Activated T-cell treated with anti-CD3 and anti-CD28 coated beads for 48 hours (primary cell): ENCODE measurements at places on chromosomes 2 and 18.

DNA sequence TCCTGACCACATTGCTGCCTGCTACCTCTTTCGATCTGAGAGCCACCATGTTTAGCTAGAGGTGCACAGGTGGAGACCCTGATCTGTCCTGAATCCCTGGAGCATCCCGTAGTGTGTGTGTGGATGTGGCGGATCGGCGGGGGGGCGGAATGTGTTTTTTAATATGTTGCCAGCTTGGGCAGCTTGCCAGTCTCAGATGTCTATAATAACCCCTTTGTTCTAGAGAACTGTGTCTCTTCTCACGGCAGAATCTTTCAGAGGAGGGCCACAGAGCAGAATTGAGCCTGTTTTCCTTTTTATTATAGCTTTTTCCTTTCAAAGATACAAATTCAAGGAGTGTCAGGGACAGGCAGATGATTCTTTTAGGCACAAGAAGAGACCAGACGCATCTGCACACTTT is 934.1 kb upstream of the KLHL29 start:
- no peak for DNase-seq

DNA sequence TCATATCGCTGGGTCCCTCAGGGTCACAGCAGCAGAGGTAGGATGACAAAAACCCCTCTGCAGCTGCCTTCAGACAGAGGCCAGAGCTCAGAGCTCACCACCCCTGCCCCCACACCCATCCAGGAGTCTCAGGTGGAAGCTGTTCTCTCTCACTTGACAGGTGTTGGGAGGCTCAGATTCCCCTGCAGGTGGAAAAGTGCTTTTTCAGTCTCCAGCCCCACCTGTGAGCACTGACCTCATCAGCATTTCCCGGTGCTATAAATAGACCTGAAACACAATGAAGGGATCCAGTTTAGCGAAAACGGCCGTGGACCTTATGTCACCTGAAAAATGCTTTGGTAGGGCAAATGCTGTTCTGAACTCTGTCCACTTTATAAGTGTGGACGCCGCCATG is 254.9 kb downstream of the NDUFA10 start:
- no peak for DNase-seq

- DNase-seq: no peak
These were observed 251.3 kb upstream of the EPAS1 start for GRCh38 chr2:46045888-46046287.

DNA sequence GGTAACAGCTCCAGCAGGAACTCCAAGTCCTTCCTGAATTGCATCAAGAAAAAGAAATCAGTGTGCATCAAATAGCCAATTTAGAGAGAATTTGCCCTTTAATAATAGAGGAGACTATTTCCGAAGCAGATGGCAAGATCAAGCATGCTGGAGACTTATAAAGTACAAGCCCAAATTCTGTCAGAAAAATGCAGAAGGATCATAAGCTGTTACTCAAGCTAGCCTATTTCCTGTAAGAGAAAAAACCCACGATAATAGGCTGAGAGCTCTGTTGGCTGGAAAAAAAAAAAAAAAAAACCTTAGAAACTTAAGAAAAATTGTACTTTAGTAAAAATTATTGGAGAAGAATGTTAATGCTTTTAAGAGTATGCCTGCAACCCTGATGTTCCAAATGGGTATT is 24.4 kb upstream of the ITM2C start:
- DNase-seq: no peak

GRCh38 chr2:126222278-126222677 is 433.7 kb upstream of the GYPC start:
- no peak for DNase-seq

DNA sequence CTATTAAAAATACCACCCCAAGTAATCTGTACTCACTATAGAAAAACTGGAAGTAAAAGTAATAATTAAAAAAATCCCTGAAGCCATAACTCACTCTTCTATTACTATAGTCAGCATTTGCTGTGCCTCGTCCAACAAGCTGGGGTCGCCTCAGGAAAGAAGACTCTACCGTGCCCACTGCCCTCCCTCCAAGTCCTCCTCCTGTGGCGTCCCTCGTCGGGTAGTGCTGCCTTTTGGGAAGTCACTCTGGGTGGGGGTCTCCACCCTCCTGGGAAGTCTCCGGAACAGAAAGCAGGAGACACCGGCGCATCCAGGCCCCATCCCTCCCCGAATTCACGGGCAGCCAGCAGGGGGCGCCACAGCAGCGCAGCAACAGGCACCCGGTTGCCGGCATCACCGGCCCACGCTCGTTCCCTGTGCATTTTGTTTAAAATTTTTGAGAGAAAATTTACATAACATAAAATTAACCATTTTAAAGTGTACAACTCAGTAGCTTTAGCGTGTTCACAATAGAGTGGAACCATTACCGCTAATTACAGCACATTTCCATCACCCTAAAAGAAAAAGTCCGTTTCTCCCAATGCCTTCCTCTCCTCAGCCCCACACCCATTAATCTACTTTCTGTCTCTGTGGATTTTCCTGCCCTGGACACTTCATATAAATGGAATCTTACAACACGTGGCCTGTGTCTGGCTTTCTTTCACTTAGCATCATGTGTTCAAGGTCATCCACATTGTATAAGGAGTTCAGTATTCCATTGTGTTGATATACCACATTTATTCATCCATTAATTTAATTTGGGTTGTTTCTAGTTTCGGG is 62.2 kb downstream of the ADNP2 start:
- DNase-seq: peak; percentile 55

DNA sequence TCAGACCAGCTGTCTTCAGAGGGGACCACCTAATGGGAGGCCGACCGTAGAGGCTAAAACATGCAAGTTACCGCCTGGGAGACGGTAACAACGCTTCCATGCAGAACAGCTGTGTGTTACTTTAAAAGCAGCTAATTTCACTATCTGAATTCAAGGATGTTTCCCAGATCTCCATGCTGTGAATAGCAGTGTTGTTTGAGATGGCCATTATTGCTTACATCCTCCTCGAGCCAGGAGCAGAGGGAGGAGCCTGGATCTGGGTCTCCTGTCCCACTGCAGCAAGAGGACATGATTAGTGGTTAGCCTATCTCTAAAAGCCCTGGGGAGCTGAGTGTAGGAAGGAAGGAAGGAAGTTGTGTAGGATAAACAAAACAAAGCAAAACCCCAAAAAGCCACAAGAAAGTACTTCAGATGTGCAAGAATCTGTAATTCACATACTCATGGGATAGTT is 50.9 kb downstream of the ACTR2 start:
- no peak for DNase-seq

DNA sequence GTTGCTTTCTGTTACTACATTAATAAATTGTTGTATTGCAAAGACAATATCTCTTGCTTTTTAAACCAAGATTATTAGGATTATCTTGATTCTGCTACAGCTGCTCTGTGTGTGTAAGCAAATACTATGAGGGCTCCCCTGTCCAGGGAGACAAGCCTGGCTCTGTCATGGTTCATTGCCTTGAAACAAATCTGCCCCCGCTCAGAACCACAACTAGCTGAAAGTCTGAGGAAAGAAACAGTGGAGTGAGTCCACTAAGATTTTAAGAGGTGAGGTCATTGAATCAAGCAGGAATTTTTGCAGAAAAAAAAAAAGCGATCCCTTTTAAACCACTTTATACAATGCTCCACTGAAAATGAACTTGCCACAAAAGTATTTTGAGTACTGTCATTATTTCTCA is 30.8 kb upstream of the LRRTM4 start:
- no peak for DNase-seq

GRCh38 chr2:120863661-120864320 is 128.1 kb downstream of the GLI2 start:
- no peak for DNase-seq

DNA sequence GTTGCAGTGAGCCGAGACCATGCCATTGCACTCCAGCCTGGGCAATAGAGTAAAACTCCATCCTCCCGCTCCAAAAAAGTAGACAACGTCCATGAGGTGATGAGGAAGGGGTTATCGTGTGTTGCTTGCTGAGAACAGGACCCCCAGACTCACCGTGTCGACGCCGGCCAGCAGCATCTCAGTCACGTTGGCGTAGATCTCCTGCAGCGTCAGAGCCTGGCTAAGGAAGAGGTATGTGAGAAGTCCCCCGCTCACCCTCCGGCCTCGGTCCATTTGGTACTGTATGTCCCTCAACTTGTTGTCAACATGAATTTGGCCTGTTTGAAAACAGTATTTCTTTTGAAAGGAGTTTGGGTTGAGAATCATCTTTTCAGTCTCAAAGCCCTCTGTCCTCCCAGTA is 20.9 kb downstream of the CYP27C1 start:
- no peak for DNase-seq

DNA sequence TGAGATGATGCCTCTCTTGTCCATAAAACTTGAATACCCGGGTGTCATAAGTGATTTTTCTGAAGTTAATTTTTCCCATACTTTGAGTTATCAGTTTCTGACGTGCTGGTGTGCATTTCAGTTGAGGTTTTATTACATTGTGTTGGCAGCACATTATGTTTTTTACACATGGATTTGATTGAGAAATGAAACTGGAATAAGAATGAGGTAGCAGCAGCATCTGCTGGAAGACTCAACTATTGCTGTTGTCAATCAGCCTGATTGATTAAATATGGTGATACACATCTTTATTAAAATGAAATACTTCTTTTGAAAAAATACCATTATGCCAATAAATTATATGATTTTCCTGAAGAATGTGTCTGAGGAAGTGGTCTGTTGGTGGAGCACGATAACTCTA is 60.5 kb downstream of the INSIG2 start:
- no peak for DNase-seq

DNA sequence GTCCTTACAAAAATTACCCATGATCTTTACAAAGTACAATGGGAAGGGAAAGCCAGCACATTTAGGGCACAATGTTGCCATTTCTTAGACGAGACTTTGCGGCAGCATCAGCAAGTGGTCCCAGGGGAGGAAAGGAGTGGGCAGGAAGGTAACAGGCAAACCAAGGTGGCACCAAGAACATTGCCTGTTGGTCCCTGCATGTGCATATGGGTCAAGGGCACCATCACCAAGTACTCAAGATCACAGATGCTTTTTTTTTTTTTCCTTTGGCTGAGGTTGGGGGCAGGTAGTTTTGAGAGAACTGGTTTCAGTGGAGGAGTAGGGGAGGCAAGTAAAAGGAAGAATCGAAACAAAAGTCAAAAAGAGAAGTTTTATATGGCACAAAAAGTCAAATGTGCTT is 752 bp upstream of the CYTIP start:
- no peak for DNase-seq

- no peak for DNase-seq
These were observed 203.9 kb downstream of the MTX2 start for GRCh38 chr2:176473177-176473576.

GRCh38 chr18:62878305-62878704 is 163.0 kb downstream of the PHLPP1 start:
- no peak for DNase-seq

DNA sequence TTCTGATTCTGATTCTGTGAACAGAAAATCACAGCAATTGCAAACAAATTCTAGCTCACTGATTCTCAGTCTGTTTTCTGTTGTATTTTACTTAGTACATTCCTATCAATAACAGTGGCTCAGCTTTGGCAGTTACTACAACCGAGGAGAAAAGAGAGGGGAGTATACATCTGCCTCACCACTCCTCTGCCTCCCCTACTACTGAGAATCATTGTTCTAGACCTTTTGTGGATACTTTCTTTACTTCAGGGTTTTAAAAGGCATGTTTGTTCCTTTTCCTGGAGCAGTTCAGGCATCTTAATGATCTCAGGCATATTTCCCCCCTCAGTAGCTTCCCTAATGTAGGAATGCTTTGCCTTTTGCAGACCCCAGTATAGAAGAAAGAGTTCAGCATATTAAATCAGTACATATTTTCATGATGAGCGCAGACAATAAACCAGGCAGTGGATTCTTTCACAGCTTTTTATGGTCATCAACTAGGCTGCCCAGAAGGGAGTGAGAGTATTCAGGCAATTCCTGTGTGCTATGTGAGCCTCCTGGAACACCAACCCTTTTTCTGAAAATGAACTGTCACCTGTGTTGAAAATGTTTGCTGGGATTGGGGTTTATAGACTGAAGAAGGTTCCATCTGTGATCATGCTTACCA is 10.3 kb downstream of the STAMBP start:
- DNase-seq: no peak

DNA sequence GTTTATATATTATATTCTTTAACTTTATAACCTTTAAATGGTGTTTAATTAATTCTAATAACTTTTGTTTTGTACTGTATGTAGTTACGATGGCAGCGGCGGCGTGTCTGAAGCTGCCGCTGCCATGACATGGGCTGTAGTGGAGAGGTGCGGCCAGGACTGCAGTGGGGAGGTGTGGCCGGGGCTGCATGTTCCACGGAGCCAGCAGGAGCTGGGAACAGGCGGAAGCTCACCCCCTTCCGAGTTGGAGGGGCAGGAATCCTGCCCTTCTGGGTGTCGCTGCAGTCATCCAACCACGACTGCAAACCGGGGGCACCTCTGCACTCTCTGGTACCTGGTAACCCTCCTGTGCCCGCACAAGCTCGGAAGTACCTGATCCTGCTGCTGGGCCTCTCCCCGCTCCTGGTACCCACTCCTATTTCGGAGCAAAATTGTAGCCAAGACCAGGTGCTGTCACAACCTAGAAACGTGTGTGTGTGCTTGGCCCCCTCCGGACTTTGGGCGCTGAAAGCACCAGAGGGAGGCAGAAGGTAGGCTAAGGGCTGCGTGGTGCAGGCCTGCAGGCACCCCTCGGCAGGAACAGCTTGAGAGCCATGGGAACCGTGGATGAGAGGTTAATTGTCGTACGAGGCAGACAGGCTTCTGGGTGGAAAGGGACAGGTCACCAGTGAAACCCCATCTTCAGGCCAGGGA is 1329.7 kb upstream of the SLC39A10 start:
- DNase-seq: no peak

- DNase-seq: no peak
These were observed 43.7 kb upstream of the DARS1 start for GRCh38 chr2:136029149-136029548.

- DNase-seq: no peak
These were observed 169.2 kb downstream of the TRIM43 start for GRCh38 chr2:95760806-95761525.

GRCh38 chr18:805755-806110 is 6.3 kb downstream of the YES1 start:
- no peak for DNase-seq

- no peak for DNase-seq
These were observed 443.7 kb upstream of the SPRED2 start for GRCh38 chr2:65876114-65876513.

- no peak for DNase-seq
These were observed 97.7 kb downstream of the CDCA7 start for GRCh38 chr2:173452416-173452815.

DNA sequence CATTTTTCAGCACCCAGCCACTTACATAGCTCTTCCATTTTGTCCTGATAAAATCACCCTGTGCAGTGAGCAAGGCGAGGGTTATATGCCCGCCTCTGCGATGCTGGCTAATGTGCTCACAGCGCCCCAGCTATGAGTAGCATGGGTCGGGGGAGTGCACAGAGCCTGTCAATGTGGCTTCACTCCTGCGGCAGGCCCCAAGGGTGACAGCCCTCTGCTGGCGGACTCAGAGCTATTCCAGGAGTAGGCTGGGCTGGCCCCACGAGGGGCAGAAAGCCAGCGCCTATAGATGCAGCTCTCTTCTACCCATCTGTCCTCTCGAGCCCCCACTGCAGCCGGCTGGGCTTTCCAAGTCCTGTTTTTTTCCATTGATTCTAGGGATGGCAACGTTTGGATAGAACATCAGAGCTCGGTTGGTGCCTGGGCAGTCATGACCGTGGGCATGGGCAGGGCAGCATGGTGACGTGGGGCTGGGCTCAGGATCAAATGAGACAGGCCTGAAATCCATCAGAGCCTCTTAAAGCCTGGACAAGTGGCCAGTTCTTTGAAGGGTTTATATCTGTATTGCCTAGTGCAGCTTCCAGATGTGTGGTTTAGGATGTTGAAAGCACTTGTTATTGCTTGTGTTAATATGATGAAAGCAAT is 134.7 kb downstream of the MCFD2 start:
- DNase-seq: no peak
